Adipocyte (in vitro differentiated cells): ENCODE measurements at places on chromosomes 3 and 15.

- peak; percentile 92 for DNase-seq
Measured at GRCh38 chr3:172140499-172141391, 101.4 kb downstream of the FNDC3B start.

DNA sequence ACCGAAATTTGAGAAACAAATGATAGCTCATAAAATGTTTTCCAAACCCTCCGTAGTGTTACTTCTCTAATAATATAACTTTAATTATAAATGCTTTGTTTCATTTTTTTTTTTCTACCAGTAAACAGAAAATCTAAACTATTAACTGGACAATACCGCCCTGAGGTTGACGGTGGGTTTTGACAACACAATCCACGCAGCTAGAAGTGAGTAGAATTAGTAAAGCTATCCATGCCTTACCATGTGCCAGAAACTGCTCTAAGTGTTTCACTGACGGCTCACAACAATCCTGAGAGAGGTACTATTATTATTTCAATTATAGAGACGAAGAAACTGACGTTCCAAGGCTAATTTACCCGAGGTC, 410 bp downstream of the NDUFAF1 start:
- DNase-seq = no peak

GRCh38 chr3:64575211-64575844, 112.5 kb downstream of the ADAMTS9 start:
- DNase-seq = peak; percentile 25

- no peak for DNase-seq
Measured at GRCh38 chr3:126306888-126307482, 50.2 kb downstream of the KLF15 start.

GRCh38 chr15:58288592-58288991, 143.2 kb upstream of the LIPC start:
- DNase-seq = peak; percentile 4

DNA sequence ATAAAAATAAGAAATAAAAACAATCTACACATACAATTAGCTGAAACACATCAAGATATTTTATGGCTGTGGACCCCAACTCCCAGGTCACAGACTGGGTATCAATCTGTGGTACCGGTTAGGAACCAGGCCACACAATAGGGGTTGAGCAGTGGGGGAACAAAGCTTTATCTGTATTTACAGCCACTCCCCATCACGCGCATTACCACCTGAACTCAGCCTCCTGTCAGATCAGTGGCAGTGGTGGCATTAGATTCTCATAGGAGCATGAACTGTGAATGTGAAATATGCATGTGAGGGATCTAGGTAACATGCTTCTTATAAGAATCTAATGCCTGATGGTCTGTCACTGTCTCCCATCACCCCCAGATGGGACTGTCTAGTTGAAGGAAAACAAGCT, 17.7 kb upstream of the DNAJC19 start:
- DNase-seq = no peak

- DNase-seq = peak; percentile 73
Measured at GRCh38 chr15:100628746-100629145, 26.4 kb downstream of the ASB7 start.

DNA sequence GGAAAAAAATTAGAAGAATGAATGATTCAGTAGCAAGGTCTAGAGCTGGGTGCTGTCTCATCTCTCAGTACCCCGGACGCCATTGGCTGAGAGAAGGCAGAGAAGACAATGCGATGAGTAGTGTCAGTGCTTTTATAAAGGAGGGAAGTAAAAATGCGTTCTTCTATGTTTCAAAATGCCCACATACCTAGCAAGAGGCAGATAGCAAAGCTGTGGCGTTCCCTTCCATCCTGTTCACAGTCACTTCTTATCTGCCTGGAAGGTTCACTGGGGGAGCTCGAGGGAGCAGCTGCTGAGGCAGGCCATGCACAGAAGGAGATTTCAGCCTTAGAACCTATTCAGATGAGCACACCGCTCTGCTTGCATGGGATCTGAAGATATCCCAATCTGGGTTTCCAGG, 234.0 kb downstream of the RPLP1 start:
- no peak for DNase-seq

- DNase-seq = no peak
Measured at GRCh38 chr15:85276508-85276907, 103.9 kb upstream of the AKAP13 start.

GRCh38 chr15:69609176-69609575, 156.6 kb downstream of the RPLP1 start:
- DNase-seq = peak; percentile 36

GRCh38 chr3:32438596-32439344, 47.1 kb downstream of the CMTM7 start:
- peak; percentile 29 for DNase-seq

DNA sequence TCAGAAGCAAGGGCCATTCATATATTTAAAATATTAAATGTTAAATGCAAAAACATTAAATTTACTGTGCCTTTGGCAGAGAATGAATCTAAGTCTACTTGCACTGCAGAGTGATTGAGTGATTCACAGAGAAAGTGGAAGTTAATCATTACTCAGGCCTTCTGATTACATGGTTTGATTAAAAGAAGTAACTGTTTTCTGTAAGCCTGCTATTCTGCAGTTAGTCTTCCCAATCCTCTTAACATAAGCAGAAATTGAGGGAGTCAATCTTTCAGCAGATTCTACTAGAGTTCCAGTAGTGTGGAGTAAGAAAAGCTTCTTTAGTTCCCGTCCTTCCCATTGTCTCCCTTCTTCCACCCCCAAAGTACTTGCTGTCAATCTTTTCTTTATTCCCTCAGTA, 1.5 kb downstream of the NLGN1 start:
- no peak for DNase-seq

DNA sequence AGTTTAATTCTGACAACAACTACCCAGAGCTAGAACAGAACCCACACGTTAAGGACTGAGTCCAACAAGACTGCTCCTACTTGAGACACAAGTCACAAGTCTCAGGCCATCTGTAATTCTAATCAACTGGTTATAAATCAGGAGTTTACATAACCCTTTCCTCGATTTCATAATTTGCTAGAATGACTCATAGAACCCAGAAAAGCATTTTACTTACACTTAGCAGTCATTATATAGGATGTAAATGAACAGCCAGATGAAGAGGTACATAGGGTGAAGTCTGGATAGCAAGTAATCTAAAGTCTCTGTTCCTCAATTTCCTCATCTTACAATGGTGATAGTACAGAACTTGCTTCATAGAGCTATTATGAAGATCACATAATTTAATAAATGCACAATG, 1018.2 kb downstream of the DIPK2A start:
- DNase-seq = peak; percentile 47

DNA sequence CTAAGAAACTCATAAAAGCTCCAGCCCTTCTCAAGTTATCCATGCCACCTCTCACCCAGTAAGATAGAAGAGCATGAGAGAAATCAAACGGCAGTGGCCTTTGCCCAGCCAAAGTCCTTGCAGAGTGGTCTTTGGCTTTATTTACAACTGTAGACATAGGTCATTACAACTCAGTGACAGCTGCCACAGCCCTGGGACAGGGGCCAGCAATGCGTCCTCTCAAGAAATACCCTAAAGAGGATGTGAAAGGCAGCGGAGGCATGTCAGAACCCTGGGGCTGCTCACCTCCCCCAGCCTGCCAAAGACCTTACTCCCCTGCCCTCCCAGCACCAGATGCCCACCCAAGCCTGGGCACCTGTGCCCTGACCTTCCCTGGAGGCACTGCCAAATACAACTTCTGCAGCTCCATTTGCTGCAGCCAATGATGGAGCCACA, 6.3 kb downstream of the ACAA1 start:
- no peak for DNase-seq

- DNase-seq = no peak
Measured at GRCh38 chr3:33153782-33154181, 40.0 kb downstream of the CRTAP start.

DNA sequence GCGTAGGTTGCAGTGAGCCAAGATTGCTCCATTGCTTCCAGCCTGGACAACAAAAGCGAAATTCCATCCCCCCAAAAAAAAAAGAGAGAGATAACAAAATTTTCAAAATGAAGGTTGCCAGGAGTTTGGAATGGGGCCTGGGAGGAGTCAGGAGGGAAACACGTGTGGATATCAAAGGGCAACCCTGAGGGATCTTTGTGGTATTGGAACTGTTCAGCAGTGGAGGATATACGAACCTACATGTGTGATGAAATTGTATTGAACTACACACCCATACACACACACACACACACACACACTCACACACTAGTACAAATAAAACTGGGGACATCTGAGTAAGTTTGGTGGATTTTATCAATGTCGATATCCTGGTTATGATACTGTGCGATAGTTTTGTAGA, 61.8 kb downstream of the RBPMS2 start:
- DNase-seq = no peak

DNA sequence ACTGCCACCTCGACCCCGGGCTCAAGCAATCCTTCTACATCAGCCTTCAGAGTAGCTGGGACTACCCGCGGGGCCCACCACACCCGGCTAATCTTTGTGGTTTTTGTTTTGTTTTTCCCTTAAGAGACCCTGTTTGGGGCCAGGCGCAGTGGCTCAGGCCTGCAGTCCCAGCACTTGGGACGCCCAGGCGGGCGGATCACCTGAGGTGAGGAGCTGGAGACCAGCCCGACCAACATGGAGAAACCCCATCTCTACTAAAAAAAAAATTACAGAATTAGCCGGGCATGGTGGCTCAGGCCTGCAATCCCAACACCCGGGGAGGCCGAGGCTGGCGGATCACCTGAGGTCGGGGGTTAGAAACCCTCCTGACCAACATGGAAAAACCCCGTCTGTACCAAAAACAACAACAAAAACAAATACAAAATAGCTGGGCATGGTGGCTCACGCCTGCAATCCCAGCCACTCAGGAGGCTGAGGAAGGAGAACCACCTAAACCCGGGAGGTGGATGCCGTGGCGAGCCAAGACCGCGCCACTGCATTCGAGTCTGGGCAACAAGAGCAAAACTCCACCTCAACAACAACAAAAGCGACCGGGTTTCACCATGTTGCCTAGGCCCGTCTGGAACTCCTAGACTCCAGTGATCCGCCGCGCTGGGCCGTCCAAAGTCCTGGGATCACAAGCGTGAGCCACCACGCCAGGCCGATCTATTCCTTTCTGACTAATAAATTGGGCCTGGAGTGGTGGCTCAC, 8.1 kb upstream of the FAN1 start:
- DNase-seq = no peak

GRCh38 chr3:181358060-181358459, 353.7 kb upstream of the SOX2 start:
- no peak for DNase-seq

DNA sequence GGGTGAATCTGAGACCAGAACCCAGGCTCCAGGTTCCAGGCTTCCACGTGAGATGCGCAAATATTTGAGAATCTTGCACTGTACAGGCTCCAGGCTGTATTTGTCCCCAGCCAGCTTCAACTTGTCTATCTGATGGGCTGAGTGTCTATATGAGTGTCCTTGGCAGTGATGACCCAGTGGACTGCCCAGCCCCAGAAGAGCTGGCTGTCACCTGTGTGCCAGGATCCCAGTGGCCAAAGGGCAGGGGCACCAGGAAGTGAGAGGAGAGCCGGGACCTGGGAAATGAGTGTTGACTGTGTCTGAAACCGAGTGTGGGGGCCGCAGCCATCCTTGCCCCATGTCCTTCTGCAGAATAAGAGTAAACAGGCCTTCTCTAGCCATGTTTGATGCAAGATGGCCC, 10.4 kb downstream of the FAH start:
- no peak for DNase-seq

DNA sequence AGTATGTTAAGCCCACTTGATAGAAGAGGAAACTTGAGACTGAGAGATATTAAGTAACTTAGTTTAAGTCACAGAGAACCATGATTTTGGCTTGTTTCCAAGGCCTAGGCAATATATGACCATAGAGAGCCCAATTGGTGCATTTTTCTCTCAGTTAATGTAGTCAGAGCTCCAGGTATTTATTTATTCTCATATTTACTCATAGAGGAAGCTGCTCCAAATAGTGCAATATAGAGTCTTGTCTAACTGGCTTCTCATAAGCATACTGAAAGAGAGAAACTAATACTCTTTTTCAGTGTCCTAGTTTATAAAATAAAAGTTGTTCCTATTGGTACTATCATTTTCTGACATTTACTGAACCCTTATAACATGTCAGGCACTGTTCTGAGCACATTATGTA, 15.2 kb downstream of the TRNT1 start:
- DNase-seq = no peak

- DNase-seq = no peak
Measured at GRCh38 chr3:155846119-155846518, 8.1 kb downstream of the SLC33A1 start.

GRCh38 chr3:57150113-57150581, 15.0 kb downstream of the IL17RD start:
- peak; percentile 65 for DNase-seq

- DNase-seq = no peak
Measured at GRCh38 chr15:91886878-91887277, 33.4 kb downstream of the SLCO3A1 start.

DNA sequence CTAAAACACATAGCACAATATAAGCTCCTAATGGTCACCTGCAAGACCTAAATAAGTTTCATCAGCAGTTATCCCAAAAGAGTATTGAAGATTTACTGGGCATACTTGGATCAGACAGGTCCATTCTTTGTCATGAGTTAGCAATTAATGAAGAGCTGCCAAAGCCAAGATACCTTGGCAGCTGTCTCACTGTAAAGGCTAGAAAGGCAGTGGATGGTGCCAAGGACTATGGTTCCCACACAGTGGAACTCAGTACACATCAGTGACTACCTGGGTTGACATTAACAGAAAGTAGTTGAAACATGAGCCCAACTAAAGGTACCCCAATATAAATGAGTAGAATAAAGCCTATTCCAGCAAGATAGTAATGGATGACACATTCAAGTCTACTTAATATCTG, 41.1 kb upstream of the TMCO5A start:
- no peak for DNase-seq

- DNase-seq = no peak
Measured at GRCh38 chr3:176174060-176174459, 1023.2 kb downstream of the TBL1XR1 start.

- DNase-seq = no peak
Measured at GRCh38 chr15:93331545-93332167, 242.6 kb upstream of the RGMA start.

DNA sequence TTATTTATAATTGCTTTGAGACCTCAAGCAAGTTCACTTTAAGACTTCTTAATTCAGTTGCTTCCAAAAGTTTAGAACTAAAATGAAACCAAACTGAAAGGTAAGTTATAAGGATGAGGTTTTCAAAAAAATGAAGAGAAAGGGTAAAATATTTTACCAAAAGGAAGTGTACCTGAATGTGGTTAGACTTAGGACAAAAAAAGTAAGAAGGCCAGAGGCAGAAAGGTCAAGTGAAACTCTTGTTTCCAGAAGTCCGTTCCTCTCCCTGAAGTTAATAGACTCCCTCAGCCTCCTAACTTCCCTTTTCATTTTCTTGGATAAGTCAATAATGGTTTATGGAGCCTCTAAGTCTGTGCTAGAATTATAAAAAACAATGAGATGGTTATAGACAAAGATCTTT, 16.6 kb downstream of the BTLA start:
- DNase-seq = no peak

DNA sequence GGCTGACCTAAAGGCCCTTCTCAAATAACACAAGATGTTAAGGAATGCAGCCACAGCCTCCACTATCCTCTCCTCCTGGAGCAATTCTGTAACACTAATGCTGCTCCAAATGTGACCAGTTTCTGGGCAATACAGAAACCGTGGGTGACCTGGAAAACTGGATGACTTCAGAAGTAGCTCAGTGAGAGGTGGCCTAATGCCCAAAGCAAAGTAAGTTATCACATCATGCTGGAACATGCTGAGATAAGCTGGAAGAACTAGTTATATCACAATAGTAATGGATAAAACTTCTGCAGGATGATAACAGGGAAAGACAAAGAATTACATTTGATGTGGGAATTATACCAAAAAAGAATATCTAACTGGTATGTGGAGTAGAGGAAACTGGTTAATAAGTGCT, 72.0 kb downstream of the DHX30 start:
- DNase-seq = no peak
